Central memory CD8-positive, alpha-beta T cell (primary cell): ENCODE measurements at places on chromosomes 1 and 21.

- no peak for DNase-seq
Observed at GRCh38 chr21:39980241-39980820, 113.1 kb downstream of the PCP4 start.

GRCh38 chr21:46017695-46018094, 36.1 kb downstream of the COL6A1 start:
- DNase-seq, result no peak

DNA sequence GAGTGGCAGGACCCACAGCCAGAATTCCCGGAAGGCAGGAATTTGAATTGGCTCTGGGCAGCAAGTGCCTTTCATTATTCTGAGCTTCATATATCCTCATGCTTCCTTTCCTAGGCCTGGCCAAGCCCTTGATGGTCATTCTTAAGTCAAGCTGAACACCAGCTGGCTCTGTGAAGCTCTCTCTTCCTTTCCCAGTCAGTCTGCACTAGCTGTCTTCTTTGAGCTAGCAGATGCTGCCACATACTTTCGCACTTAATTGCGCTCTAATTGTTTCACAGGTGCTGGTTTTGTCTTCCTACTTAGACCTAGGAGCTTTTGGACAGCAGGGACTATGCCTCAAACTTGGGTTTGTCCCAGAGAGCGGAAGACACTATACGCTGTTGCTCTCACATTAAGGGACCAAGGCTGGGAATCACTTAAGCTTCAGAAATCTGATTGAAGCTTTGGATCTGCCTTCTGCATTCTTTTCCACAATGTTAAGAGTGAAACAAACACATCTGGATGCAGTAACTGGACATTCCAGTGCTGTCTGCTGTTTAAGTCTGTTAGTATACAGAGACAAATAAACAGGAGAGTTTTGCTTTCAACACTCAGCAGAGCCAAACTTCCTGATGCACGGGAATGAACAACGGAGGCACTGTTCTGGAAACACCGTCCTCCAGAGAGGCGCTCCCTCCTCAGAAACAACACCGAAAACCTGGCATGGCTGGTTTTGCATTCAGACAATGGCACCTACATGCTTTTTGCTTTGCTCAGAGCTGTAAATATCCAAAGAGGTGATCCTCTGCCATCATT, 2.2 kb downstream of the TLR5 start:
- no peak for DNase-seq

GRCh38 chr1:92409946-92410549, 76.7 kb downstream of the GFI1 start:
- DNase-seq, result no peak

- DNase-seq, result no peak
Observed at GRCh38 chr1:96721053-96721415, 550 bp upstream of the PTBP2 start.

- peak; percentile 10 for DNase-seq
Observed at GRCh38 chr1:101567582-101568189, 330.9 kb downstream of the S1PR1 start.

- no peak for DNase-seq
Observed at GRCh38 chr1:58968360-58968952, 184.6 kb upstream of the JUN start.

GRCh38 chr1:18332576-18332975, 148.2 kb upstream of the KLHDC7A start:
- DNase-seq, result no peak

DNA sequence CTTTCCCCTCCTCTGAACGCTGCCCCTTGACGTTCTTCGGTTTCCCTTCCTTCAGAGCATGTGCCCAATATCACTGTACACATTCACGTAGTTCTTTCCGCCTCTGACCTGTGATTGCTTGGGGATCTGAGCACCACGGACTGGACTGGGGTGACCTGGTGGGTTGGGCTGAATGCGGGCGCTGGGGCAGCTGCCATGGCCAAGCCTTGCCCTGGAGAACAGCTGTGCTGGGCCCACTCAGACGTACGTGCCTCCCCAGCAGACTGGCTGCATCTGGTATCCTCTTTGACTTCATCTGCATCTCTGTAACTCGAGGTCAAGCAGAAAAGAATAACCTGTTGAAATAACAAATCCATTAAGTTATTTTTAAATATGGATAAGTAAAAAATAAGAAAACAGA, 35.1 kb upstream of the DISC1 start:
- DNase-seq, result no peak

- DNase-seq, result no peak
Observed at GRCh38 chr1:208475449-208475848, 231.3 kb upstream of the PLXNA2 start.

DNA sequence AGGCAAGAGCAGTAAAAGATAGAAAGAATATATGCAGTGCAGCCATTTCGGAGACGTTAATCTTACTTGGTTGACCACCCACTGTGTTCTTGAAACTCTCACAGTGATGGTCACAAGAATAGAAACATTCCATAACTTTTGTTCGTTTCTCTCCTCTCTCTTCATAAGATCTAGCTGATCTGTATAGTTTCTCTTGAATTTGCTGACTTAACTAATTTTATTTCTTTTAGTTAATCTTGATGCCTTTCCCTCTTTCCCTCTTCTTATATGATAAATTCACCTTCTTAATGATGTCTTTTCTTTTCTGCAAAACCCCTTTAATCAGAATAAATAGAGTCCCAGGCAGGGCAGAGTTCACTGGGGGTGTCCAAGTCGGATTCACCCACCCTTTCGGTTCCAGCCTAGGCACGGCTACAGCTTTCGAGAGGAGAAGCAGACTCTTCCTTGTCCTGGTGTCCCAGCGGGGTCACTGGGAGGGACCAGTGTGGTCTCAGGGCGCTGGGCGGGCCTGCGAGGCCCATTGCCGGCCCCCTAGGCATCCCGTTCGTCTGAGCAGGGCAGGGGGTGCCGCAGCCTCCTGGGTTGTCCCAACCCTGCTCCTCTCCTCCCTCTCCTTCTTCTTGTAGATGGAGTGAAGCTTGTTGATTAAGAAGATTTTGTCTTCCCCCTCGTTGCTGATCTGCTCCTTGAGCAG, 39.8 kb downstream of the ZNF691 start:
- DNase-seq, result no peak

DNA sequence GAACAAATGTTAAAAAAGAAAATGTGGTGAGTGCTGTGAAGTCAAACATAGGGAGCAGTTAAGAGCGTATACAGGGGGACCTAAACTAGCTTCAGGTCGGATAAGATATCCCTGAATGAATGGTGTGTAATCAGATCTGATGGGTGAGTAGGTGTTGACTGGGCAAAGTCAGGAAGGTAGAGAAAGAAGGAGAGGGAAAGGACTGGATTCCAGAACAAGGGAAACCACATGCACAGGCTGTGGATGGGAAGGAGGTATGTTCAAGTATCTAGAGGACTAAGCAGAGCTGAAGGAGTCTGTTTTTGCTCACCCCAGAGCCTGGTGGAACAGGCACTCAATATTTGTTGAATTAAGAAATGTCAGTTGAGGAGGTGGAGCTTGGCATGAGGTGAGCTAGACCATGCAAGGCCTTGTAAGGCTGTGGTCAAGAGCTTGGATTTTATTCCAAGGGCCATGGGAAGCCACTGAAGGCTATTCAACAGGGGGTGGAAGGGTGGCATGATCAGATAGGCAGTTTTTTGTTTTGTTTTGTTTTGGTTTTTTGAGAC, 27.4 kb downstream of the MAP7D1 start:
- no peak for DNase-seq

- no peak for DNase-seq
Observed at GRCh38 chr1:235941876-235942624, 75.3 kb upstream of the LYST start.
